ENCODE measurements at places on chromosomes 6 and 20.

DNA sequence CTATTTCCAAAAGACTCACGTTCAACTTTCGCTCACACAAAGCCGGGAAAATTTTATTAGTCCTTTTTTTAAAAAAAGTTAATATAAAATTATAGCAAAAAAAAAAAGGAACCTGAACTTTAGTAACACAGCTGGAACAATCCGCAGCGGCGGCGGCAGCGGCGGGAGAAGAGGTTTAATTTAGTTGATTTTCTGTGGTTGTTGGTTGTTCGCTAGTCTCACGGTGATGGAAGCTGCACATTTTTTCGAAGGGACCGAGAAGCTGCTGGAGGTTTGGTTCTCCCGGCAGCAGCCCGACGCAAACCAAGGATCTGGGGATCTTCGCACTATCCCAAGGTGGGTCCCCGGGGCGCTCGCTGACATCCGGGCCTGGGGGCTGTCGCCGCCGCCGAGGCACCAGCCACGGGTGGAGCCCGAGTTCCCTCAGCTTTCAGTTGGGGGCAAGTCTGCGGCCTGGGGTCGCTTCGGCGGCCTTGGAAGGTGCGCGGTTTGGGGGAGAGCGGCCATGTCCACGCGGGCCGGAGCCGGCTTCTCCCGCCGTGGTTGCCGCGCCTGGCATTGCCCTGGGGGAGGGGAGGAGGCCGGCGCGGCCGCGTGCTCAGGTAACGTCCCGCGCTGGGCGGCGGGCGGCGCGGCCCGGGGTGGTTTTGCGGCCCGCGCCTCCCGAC is 429 bp downstream of the AMD1 start:
- DNase-seq: no peak

DNA sequence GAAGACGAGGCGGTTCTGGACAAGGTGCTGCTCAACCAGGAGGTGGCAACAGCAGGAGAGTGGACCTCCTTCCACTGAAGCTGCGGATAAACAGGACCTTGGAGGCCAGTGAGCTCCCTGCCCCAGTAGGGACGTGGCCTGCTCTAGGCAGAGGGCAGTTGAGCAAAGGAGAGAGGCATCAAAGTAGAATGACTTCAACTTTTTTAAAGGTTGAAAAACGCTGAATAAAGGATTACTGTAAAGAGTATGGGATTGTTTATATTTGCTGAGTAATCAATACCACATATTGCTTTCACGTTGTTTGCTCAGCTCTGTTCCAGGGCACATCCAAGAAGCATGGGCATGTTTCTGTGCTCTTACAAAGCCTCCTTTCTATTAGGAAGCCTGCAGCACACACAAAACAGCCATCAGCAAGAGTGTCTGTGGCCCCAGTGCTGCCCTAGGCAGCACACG is 48.1 kb downstream of the ERMARD start:
- no peak for DNase-seq

GRCh38 chr20:50746138-50746940 is 15.0 kb downstream of the PARD6B start:
- no peak for DNase-seq

GRCh38 chr6:21529431-21529830 is 64.1 kb upstream of the SOX4 start:
- no peak for DNase-seq

- DNase-seq: no peak
Observed at GRCh38 chr6:163291622-163292021, 122.9 kb upstream of the QKI start.

- no peak for DNase-seq
Observed at GRCh38 chr6:15627821-15628220, 35.0 kb downstream of the DTNBP1 start.

GRCh38 chr6:167146977-167147376 is 10.8 kb downstream of the GPR31 start:
- no peak for DNase-seq

GRCh38 chr6:131063028-131063763 is at the start of gene EPB41L2:
Gene EPB41L2 (minus strand): TSS chr6:131063245. CDS start chr6:130956485, 106,760 bp downstream.
- peak; percentile 69 for DNase-seq

DNA sequence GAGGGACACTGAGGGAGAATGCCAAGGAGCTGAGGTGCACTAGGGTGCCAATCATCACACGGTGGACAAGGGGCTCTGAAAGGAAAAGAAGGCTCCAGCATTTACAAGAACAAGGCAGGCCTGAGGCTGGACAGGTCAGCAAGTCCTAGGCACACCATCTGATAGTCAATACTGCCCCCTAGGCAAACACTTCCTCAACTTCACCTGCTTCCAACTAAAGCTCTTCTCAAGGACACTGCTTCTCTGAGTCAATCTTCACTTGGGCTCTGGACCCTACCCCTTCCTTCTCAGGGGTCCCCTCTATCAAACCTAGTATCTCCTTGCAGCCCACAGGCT is 37.7 kb upstream of the SLC4A11 start:
- no peak for DNase-seq

- no peak for DNase-seq
Observed at GRCh38 chr6:79436241-79436640, 101.0 kb downstream of the LCA5 start.

GRCh38 chr6:31401403-31401802 is 2.0 kb upstream of the MICA start:
- no peak for DNase-seq

DNA sequence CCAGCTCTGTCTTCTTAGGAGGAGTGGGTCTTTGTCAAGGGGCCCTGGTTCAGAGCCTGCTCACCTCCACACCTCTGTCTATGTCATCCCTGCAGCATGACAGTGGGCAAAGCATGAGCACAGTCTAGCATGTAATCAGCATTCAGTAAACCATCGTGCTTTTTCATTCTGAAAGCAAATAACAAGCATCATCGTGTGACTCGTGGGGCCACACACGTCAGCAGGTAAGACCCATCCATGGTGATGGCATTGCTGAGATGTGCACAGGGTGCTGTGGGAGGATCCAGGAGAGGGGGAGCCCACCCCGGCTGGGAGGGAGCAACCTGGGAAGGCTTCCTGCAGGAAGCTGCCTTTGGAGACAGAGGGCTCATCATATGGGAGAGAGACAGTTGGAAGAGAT is 106.7 kb downstream of the TMEM242 start:
- DNase-seq: no peak

DNA sequence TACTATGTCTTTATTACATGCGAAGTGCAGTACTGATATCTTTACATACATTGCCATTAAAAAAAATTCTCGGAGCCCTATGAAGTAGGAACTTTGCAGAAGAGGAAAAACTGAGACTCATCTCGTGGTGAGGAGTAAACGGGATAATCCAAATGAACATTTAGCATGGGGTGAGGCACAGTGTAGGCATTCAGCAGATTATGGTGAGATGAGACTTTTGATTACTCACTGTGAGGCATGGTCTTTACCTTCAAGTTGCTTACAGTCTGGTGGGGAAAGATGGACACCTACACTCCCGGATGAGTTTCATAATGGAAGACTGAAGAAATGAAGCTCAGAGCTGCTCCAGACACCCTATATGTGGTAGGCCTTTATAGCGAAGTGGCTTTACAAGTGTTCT is 1.4 kb downstream of the RPRD1B start:
- DNase-seq: no peak

DNA sequence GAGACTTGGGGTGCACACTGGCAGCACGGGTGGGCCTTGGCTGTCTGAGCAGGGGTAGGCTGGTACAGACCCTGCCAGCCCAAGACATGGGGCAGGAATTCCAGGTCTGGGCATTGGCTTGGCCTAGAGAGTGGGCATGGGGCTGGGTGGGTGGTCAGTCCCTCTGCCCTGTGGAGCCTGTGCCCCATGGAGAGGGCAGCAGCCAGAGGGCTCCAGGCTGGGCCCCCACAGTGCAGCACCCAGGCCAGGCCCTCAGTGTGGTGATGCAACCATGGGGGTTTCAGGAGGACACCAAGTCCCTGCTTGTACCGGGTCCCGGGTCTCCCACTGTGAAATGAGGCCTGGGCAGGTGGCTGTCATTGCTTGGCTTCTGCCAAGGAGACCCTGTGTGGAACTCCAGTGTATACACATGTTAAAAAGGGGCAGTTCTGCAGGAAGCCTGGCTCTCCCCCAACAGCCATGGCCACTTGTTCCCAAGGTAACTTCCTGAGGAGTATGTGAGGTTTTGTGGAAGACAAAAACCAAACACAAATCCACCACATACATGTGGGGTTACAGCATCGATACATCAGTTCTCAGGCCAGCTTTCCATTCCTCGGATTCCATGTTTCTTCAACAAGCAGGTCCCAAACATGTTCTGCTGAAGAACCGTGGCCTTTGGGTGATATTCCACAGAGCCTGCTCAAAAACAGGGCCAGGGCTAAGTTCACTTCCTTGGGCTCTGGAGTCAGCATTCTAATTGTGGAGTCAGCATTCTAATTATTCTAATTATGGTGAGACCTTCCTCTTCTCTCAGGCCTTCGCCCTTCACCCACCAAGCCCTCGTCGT is 77.3 kb downstream of the DACT2 start:
- DNase-seq: no peak

DNA sequence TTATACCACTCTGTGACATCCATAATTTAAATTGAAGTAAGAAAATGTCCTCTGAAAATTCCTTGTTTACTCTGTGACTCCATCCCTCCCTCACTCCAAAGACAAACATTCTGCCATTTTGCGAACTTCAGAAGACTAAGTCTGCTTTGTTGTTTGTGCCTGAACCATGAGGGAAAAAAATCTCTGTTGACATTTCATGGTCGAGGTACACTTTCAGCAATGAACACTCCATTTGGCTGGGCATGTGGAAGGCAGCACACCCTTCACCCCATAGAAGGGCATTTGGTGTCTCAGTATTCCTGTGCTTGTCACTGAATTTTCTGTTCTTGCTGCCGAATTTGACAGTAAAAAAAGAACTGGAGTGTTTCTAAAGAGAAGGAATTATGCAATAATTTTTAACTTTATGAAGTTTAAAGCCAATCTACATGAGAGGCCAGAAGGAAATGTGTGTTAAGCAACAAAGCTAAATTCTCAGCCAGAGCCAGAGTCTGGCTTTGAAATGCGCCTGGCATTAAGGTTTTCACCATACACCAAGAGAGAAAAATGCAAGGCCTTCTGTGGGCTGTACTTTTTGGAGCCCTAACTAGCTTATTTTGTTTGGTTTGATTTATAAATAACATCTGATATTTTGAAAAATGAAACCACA is 4.7 kb upstream of the PBOV1 start:
- DNase-seq: no peak

All from activated CD4-positive, alpha-beta T cell treated with anti-CD3 and anti-CD28 coated beads, Interleukin-2, amount 10 ng/mL, durations not matched to agents 7 days and 5 days (primary cell).